ENCODE measurements at places on chromosomes 2 and 18. TPM values are rescaled to one million over a fixed set of nuclear protein-coding genes. Genes with fewer than 3 reads are reported as not detected.

The ACTG2 gene
- 173 TPM for total RNA-seq

The ATG9A gene
- total RNA-seq = 75.5 TPM

The CCDC85A gene
- 0.51 TPM for total RNA-seq

The PLGLB2 gene
- 6.5 TPM for total RNA-seq

The NT5DC4 gene
- not detected for total RNA-seq

The TTN gene
- total RNA-seq = not detected

The GATA6 gene
- 13.1 TPM for total RNA-seq

The UNC80 gene
- total RNA-seq = not detected

The CNOT9 gene
- total RNA-seq = 32.3 TPM

DNA sequence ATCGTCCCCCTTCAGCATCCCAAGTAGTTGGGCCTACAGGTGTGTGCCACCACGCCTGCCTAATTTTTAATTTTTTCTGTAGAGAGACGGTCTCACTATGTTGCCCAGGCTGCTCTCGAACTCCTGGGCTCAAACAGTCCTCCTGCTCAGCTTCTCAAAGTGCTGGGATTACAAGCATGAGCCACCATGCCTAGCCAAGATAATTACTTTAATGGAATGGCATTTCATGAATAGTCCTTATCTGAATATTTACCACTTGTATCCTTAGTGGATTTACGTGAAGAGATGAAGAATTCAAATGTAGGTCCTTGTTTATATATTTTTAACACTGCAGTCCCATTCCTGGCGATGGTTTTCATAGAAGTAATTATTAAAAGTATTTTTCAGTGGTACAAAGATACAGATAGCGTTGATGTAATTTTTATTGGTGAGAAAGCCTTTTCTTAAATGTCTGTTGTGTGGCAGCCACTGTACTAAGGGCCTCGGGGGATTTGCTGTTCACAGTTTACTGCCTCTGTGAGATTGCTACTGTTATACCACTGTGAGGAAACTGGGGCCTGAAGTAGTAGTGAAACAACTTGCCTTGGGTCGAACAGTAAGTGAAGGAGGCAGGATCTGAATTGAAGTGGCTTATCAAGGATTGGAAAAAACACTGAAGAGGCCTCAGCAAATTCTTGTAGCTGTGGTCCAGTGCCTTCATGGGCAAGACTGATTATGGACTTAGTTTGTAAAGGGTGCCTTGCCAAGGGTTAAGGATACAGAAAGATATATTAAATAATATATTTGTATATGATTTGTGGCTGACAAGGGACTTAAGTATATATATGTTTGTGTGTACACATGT is 151.2 kb downstream of the PRPF40A start:
- no peak overlapping the region for H3K27ac ChIP-seq
- no peaks in the 10 kb centered on the region for H3K27me3 ChIP-seq
- peaks cover 7% of the 10 kb centered on the region for H3K36me3 ChIP-seq
- no peak for DNase-seq
- no peak overlapping the region for H3K4me3 ChIP-seq

DNA sequence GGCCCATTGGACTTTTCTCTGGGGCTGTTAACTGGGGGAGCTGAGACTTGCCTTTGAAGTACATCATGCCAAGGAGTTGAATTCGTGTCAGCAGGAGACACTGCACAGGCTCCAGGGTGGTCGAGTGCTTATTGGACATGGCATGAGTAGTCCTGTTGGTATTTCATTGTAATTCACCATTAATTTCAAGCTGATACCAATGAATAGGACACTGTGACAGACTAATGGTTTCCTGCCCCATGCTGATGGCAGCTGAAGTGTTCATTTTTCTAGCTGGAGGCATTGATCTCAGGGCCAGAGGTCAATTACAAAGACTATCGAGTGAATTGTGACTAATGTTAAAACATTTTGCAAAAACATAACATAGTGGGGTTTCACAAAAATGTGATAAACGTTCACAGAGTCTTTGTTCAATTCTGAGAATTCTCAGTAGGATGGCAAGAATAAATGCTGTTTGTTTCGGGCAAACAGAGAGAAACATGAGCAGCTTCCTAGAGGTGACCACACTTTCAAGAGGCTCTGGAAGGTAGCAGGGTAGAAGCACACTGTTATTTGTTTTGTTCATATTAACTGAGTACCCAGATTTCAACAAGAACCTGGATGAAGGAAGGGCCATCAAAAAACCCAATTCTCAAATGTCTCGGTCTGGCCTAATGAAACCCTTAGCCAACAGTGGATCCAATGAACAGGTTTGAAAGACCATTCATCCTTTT is 90.6 kb upstream of the ARL4C start:
- no peaks in the 10 kb centered on the region for H3K36me3 ChIP-seq
- no peak overlapping the region for H3K27ac ChIP-seq
- DNase-seq = no peak
- H3K4me3 ChIP-seq = no peak overlapping the region
- H3K27me3 ChIP-seq = no peaks in the 10 kb centered on the region

GRCh38 chr2:162839419-162839818 is 852 bp upstream of the KCNH7 start:
- peak; percentile 48 for DNase-seq
- peak overlapping the region; percentile 49 for H3K4me3 ChIP-seq
- H3K27me3 ChIP-seq = peaks cover 46% of the 10 kb centered on the region
- H3K4me1 ChIP-seq = peaks cover 15% of the 10 kb centered on the region
- H3K36me3 ChIP-seq = peaks cover 2% of the 10 kb centered on the region

DNA sequence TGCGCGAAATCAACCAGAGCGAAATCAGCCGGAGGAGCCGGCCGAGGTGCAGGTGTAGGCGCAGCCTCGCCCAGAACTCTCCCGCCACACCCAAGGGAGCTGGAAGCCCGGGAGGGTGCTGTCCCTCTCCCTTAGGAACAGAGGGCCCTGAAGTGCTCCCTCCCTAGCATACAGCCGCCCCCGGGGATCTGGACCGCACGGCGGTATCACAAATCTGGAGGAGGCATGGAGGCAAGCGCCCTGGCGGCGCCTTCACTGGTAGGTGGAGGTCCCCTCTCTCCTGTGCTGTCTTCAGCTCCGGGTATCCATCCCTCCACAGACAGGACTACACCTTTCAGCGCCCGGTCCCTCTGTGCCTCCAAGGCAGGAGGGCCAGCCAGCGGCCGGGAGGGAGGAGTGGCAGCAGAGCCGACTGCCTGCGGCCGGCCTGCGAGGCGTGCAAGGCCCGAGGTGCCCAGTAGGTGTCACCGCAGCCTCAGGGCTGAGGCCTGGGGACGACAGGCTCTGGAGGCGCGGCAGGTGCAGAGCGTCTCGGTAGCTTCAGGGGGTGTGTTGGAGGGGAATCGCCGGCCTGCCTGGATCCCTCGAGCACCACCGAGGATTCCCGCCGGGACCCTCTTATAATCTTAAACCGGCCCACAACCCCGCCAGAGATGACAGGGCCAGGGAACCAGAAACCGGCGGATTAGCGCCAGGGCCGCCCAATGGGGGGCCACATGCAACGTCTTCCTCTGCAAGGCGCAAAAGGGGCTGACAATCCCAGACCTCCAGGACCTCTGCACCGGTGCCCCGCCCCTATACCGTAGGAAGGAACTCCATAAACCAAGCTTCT is 2.8 kb downstream of the IHH start:
- H3K4me1 ChIP-seq = peaks cover 21% of the 10 kb centered on the region
- H3K27ac ChIP-seq = no peak overlapping the region
- peak overlapping the region; percentile 25 for H3K4me3 ChIP-seq

DNA sequence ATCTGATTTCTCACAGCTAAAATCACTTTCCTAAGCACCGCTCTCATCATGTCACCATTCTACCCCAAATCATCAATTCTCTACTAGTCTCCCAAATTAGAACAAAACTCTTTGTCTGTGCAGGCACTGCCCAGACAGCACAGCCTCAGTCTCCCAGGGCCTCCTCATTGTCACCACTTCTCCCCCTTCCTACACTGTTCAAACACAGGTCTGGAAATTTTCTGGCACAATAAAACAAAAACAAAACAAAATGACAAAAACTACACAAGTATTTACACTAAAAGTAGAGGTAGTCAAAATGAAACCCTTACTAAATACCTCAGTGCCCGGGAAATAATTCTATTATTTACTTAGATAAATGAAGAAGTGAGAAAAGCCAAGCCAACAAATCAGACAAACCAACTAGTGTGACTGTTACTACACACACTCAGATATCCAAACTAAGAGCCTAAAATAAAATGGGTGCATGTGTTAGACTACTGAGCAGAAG is 156.2 kb upstream of the DNMT3A start:
- H3K27me3 ChIP-seq = no peaks in the 10 kb centered on the region
- peaks cover 15% of the 10 kb centered on the region for H3K4me1 ChIP-seq
- no peak overlapping the region for H3K4me3 ChIP-seq

- peaks cover 16% of the 10 kb centered on the region for H3K27me3 ChIP-seq
- H3K4me3 ChIP-seq = no peak overlapping the region
- no peaks in the 10 kb centered on the region for H3K4me1 ChIP-seq
Measured at GRCh38 chr18:62634979-62635630, 80.2 kb upstream of the PHLPP1 start.

GRCh38 chr2:108451976-108452375 is 3.0 kb downstream of the GCC2 start:
- H3K27me3 ChIP-seq = no peaks in the 10 kb centered on the region
- H3K27ac ChIP-seq = no peak overlapping the region
- peaks cover 37% of the 10 kb centered on the region for H3K4me1 ChIP-seq
- peaks cover 31% of the 10 kb centered on the region for H3K36me3 ChIP-seq

DNA sequence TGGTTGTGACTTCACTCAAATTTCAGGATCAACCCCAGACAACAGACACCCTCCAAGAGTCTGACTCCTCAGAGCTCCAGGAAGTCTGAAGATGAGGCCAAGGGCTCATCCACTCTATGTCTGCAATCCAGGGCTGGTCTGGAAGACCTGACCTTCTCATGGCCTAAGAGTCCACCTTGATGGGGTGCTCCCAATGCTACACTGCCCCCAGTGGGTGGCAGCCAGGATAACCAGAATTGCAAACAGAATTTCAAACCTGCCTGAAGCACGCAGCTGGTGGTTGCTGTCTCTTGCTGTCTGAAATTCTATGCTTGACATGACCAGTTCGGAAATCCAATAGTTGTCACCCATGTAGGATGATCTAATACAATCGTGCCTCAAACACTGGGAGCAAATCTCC is 96.0 kb downstream of the UXS1 start:
- no peak for DNase-seq
- H3K4me1 ChIP-seq = no peaks in the 10 kb centered on the region
- H3K4me3 ChIP-seq = no peak overlapping the region

DNA sequence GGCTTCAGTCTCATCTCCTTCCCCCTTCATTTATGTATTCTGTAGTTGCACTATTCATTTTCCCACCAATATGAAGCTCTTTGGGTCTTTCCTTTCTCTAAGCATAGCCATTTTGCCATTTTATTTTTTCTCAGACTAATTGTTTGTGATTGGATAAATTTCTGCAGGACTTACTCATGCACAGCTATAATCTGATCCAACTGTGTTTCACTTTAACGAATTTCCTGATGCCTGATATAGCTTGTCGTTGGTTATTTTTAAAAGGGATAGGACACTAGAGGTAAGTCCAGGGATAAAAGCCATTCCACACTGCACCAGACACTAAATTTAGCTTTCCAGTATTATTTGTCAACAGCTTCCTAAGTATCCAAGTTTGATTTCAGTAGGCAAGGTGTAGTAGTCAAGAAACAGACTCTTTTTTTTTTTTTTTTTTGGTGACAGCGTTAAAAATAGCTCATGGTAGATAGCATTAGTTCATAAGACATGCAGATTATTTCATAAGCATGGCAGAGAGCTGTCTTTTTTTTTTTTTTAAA is 17.4 kb downstream of the ASB18 start:
- H3K27ac ChIP-seq = no peak overlapping the region
- H3K4me3 ChIP-seq = no peak overlapping the region
- DNase-seq = no peak
- no peaks in the 10 kb centered on the region for H3K27me3 ChIP-seq

DNA sequence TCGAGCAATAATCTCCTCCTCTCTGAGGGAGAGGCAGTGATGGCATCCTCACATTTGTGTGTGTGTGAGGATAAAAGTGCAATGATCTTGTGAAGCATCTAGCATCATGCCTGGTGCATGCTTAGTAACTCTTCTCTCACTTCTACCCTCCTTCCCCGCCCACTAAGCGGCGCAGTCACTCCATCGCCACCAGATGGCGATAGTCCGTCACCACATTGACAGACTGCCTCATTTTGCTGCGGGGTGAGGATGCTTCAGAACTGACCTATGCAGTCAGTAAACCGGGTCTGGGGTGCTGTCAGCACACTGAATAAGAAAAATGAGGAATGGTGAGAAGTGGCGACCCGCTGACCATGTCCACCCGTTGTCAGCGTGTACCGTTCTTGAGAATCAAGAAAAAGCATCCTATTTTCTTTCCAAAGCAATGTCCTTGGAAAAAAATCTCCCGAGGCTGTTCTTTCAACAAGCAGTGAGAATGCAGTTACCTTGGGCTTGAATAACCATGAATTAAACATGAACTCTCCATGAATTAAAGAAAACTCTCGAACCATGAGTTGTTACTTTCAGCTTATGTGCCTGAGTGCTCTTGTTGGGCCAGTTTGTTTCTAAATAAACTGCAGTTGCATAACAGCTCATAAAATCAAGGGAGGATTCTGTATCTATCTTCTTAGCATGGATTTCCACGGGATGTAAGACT is 37.3 kb upstream of the TMEM177 start:
- no peak overlapping the region for H3K4me3 ChIP-seq
- H3K36me3 ChIP-seq = no peaks in the 10 kb centered on the region
